ENCODE measurements at places on chromosomes 3 and 15.
A peak's percentile ranks its signal among the peaks of the same experiment; 100 is the strongest.

DNA sequence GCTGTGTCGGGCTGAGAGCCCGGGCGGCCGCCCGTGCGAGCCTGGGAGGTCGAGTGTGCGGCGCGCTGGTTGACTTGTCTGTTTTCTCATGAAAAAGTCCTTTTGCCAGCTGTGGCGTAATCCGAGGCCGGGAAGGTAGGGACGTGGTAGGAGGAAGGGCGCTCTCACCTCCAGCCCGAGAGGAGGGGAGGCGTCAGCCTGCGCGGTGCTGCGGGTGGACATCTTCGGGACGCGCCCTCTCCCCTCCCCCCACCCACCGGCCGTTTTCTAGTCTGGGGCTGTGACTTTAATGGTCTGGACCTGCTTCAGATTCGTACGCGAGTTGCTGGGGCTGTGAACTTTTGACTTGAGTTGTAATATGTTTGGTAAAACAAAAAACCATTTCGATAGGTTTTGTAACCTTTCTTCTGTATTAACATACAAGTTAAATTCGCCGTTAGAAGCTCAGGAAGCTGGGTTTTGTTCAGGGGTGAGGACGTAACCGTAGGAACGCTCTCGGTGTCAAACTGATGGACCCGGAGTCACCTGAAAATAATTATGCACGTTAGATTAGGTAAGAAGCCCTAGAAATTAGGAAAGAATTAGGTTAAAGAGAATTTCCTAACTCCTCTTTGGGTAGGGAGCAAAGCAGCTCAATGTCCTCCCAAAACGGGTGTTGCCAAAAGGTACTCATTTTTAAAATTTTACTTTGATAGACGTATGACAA lies 762 bp downstream of the NCK1 start:
- peak; percentile 48 for DNase-seq

DNA sequence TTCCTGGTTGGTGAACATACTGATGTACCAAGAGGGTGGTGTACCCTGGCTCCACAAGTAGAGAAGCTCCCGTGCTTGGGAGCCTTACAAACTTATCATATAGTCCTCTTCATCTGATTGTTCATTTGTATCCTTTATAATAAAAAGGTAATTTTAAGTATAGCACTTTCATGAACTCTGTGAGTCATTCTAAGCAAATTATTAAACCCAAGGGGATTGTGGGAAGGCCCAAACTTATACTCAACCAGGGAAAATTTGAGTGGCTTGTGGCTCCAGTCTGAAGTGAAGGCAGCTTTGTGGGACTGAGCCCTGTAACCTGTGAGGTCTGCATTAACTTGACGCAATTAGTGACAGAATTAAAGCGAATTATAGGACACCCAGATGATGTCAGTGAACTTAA lies 29.0 kb downstream of the TTBK2 start:
- DNase-seq, result no peak

GRCh38 chr3:108505811-108506210 lies 4.6 kb downstream of the MYH15 start:
- DNase-seq, result no peak

DNA sequence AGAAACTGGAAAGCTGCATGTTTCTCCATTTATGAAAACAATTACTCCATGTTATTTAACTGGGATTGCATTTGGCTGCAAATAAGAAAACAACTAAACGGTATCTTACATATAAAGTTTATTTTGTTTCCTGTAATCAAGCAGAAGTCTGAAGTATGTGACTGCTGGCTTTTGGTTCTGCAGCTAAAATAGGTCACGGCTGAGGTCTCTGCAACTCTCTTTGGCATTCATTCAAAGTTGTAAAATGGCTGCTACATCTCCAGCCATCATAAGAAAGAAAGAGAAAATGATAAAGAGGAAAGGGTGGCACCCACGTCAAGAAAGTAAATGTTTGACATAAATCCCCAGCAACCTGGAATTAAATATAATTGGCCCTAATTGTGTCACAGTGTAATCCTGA lies 406.1 kb downstream of the TBC1D5 start:
- DNase-seq, result peak; percentile 70

DNA sequence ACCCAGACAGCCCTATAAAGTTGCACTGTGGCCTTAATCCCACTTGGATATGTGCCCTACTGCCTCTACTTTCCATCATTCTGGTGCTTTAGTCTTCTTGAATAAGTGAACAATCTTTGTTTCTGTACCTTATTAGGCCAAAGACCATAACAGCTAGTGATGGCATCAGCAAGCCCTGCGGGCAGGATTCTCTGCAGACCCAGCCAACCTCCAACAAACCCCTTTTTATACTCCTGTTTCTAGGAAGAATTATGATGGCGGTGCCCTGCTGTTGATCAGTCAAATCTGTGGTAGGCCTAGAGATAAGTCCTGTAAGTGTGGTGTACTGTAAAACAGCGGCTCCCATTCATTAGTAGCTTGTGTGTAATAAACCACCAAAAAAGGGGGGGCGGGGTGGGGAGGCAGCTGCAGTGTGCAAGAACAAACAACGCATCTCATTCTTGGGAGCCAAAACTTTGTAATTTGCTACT lies 40.5 kb downstream of the SOX2 start:
- peak; percentile 74 for DNase-seq

- DNase-seq, result peak; percentile 2
These were observed 248.0 kb upstream of the CNTN3 start for GRCh38 chr3:74862476-74862875.

GRCh38 chr3:123028233-123028828 lies 768 bp upstream of the SEMA5B start:
- peak; percentile 84 for DNase-seq

DNA sequence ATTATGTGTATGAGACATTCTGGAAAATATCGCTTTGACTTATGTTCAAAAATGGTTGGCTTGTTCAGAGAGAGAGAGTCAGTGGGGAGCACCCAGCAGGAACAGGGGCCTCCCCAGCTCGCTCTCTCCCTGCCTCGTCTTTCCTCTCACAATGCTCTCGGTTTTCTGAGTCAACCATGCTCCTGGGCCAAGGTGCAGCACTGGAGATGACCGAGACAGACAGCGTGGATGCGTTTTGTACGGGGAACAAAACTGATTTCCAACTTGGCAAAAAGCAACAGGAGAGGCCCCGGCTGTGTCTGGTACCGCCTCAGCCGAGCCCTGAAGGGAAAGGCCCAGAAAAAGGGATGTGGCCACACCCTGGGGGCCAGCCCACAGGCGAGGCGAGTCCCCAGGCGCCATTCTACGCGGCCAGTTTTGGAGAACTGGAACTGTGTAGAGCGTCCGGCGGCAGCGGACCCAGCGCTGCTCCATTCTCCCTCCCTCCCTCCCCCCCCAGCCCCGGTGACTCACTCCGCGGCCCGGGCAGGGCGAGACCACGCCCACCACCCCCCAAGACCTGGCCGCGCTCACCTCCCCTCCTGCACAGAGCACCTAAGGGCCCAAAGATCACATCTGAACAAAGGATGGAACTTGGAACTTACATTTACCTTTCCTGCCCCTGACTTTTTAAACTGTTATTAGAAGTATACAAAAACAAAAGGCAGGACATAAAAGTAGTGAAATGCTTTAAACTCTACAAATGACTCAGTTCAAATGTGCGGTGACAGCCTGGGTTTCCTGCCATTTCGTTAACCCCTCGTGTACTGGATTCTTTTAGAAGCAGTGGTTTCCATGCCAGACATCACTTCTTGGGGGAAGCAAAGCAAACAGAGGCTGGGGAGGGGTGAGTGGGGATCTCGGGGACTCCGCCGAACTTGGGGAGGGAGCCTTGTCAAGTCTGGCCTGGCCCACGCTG lies 12.7 kb downstream of the ATP10A start:
- no peak for DNase-seq

- DNase-seq, result peak; percentile 75
These were observed 40.5 kb upstream of the SEC13 start for GRCh38 chr3:10361375-10361774.

GRCh38 chr15:58865425-58865880 lies 68.0 kb downstream of the SLTM start:
- no peak for DNase-seq

DNA sequence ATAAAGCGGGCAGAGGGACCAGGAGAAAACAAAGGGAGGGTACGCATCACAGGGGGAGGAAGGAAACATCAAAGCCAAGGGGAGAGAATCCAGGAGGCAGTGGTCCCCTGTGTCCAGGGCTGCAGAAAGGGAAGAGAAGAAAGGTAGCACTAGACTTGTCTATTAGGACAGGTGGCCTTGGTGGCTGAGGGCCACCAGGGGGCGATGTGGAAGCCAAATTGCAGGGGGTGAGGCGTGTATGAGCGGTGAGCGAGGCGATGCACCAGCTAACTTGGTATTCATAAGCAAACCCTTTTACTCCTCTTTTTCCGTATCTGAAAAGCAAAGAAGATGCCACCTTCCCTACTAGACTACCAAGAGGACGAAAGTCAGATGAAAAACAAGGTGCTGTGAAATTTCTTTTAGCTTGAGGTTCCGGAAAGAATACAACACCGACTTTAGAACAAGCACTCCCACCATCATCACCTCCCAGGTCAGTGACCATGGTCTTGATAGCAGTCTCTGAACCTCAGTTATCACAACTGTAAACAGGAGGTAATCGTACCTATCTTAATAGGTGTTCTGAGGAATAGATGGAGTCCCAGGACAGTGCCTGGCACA lies 654.4 kb upstream of the ADAMTS9 start:
- DNase-seq, result peak; percentile 1

DNA sequence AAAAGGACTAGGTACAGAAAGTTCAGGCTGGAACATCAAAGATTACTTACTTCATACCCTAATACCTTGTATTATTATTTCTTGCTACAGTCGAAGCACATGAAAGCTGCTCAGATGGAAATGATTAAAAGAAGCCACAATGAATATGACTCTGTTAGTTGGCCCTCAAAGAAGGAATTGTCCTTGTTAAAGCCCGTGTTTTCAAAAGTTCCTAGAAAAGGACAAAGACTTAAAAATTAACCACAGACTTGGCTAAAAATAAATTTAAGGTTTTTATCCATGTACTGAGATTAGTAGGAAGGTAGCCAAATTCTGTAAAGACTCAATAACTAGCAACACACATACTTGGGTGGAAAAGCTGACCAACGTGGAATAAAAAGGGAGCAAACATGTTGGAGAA lies 251.0 kb upstream of the RARB start:
- no peak for DNase-seq

GRCh38 chr3:83514130-83514914 lies 1444.5 kb upstream of the CADM2 start:
- DNase-seq, result no peak

- no peak for DNase-seq
These were observed 114.2 kb downstream of the PGPEP1L start for GRCh38 chr15:98893401-98893800.

DNA sequence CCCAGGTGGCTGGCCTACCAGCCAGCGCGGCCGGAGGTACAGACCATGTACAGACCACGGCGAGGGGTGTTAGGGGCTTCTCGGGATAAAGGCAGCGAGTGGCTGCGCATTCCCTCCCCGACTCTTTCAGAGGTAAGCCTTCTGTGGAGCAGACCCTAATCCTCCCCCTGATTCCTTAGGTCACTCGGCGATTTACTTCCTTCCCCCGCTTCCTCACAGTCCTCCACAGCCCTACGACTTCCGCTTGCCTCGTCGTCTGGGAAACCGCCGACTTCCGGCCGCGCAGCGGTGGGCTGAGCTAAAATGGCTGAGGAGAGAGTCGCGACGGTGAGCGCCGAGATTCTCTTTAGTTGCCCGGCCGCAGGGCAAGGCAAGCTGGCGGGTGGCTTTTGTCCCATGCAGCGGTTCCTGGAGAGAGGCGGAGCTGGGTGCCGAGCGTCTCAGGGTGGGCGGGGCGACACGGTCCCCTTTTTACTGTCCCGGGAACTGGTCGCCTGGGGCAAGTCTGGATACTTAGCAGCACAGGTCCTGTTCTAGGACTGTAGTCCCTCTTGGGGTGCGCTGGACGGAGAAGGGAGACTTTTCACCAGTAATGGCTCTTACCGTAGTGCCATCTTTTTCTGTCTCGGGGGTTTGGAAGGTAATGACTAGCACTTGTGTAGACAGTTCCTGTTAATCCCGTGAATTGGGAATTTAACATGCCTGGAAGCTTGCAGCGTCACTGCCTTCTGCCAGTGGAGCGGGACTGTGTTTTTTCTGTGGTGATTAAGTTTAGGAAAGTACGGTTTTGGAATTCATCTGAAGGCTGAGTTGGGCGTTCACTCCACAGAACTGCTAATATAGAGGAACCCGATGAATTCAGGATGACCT lies at the start of the genes BBS4 and HIGD2B:
Gene BBS4 (plus strand): TSS at position 283 of the 870 bp plus-strand sequence. CDS start 21 bp downstream, at position 304.
Gene HIGD2B (minus strand): TSS at position 258 of the 870 bp plus-strand sequence. CDS start 9,808 bp downstream, outside the sequence.
- DNase-seq, result no peak

DNA sequence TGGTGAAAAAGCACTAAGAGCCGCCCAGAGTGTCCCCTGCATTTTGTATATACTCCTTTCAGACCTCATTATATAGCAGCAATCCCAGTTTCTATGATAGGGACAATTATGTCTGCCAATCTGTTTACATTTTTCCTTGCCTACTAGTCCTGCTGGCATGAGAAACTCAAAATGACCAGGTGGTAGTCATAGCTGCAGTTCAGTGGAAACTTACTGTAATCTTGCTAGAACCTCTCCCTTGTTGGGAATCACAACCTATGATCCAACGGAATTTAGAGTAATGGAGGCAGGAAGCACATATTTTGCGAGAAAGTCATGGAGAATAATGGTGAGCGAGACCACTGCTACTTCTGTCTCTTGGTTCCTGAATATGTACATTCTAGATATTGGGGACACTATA lies 28.6 kb upstream of the MINAR1 start:
- DNase-seq, result no peak

GRCh38 chr15:69045802-69046201 lies 31.3 kb downstream of the NOX5 start:
- DNase-seq, result no peak

DNA sequence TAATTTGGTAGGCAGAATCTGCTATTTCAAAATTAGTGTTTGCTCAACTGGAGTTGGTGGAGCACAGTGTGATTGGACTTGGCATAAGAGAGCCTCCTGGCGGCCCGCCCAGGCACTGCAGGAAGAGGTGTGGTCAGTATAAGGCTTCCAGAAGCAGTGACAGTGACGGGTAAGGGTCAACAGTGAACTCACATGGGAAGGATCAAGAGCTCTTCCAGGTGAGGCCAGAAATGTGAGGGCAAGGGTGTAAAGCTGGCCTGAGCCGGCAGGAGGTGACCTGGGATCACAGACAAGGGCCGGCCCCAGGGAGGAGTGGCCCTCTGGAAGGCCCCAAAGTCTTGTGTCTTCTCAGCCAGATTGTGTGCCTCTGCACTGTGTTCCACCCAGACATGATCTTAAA lies 93.2 kb upstream of the RNF7 start:
- DNase-seq, result peak; percentile 61

GRCh38 chr3:30694668-30695067 lies 88.3 kb downstream of the TGFBR2 start:
- no peak for DNase-seq

DNA sequence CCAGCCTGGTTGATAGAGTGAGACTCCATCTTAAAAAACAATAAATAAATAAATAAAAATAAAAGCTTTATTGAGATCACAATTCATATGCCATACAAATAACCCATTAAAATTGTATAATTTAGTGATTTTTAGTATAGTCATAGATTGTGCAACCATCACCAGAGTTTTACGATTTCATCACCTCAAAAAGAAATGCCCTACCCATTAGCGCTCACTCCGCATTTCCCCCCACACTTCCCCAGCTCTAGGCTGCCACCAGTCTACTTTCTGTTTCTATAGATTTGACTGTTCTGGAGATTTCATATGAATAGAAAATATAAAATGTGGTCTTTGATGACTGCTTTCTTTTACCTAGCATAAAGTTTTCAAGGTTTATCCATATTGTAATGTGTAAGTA lies 57.0 kb downstream of the ARHGEF26 start:
- DNase-seq, result no peak

All from NCI-H2081 (cell line).